Progenitor cell of endocrine pancreas (in vitro differentiated cells): ENCODE measurements at places on chromosomes 7 and 10. TPM values are rescaled to one million over a fixed set of nuclear protein-coding genes. Genes with fewer than 3 reads are reported as not detected.
A peak's percentile ranks its signal among the peaks of the same experiment; 100 is the strongest.

Gene SNX10
- total RNA-seq, result 9.2 and 10.0 TPM in 2 replicates

DNA sequence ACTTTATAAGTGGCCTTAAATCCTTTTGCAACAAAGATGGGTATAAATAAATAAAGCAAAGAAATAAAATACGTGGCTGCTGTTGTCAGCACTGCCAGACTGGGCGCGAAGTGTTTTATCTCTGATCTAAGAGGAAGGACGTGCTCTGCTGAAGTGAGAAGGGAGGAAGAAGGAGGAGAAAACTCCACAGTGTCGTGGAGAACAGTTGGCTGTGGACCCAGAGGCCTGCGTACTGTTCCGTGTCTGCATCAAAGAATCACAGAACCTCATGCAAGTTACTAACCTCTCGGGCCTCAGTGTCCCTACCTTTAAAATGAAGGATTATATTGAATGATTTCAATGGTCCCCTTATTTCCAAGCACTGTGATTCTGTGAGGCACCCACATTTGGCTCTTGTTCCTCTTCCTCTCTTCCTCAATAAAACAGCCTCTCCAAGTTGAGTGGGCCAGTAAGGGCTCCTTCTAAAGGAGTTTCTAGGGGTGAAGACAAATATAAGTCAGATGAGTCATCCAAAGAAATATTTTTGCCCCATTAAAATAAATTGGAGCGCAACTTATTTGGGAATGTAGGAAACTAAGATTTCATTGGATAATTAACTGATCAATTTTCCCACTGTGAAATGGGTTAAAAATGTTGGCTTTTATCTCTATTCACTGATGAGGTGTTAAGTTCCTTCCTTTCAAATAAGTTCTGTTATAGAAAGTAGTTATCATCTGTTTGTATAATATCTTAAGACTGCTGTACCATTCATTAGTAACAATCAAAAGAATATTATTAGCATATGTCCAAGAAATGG is 126.9 kb upstream of the EFCAB10 start:
- peaks cover 25% of the 10 kb centered on the region for H3K36me3 ChIP-seq
- no peak for DNase-seq
- H3K4me1 ChIP-seq, result no peaks in the 10 kb centered on the region
- H3K4me3 ChIP-seq, result no peak overlapping the region
- no peak overlapping the region for H3K27ac ChIP-seq

GRCh38 chr7:148847815-148848734 is 36.0 kb downstream of the EZH2 start:
- peaks cover 30% of the 10 kb centered on the region for H3K4me1 ChIP-seq
- H3K27me3 ChIP-seq, result no peaks in the 10 kb centered on the region
- peaks cover 1% of the 10 kb centered on the region for H3K36me3 ChIP-seq
- peak overlapping the region; percentile 15 for H3K27ac ChIP-seq
- no peak overlapping the region for H3K4me3 ChIP-seq
- no peak for DNase-seq

GRCh38 chr10:69080226-69080625 is 7.7 kb upstream of the SRGN start:
- peaks cover 11% of the 10 kb centered on the region for H3K27me3 ChIP-seq
- H3K4me1 ChIP-seq, result no peaks in the 10 kb centered on the region
- no peaks in the 10 kb centered on the region for H3K36me3 ChIP-seq
- no peak for DNase-seq

- peaks cover 4% of the 10 kb centered on the region for H3K4me1 ChIP-seq
- no peak overlapping the region for H3K27ac ChIP-seq
- H3K36me3 ChIP-seq, result no peaks in the 10 kb centered on the region
- peak; percentile 72 for DNase-seq
- H3K4me3 ChIP-seq, result no peak overlapping the region
These were observed 327.8 kb upstream of the C7orf33 start for GRCh38 chr7:148262721-148263229.

DNA sequence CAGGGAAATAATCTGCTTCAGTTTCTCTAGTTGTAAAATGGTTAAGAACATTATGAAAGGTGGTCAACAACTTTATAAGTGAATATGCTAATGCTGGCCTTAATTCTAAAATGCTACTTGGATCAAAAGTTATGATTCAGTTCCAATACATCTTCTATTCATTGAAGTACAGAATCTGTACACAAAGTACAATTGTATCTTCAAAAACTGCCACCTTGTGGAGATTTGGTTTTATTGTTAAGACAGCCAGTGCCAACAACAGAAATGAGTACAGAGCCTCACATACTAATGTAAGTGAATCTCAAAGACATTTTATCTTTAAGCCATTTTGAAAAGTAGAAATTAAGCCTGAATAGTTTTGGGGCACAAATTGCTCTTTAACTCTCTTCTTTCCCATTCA is 194.0 kb downstream of the CFTR start:
- H3K36me3 ChIP-seq, result no peaks in the 10 kb centered on the region
- peaks cover 3% of the 10 kb centered on the region for H3K27me3 ChIP-seq
- no peak for DNase-seq
- peak overlapping the region; percentile 82 for H3K27ac ChIP-seq
- H3K4me1 ChIP-seq, result peaks cover 37% of the 10 kb centered on the region

DNA sequence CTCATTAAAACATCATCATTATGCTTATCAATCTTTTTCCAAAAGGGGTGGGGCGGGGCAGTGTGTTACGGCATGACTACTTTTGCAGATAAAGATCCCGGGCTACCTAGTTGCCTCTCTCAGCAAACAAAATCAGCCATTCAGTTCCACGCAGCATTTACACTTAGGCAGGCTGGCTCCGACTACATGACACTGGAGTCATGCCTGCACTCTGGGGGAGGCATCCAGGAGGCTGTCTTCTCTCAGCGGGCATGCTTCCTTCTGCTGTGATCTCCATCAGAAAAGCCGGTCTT is 193.9 kb upstream of the TCF7L2 start:
- peaks cover 41% of the 10 kb centered on the region for H3K4me1 ChIP-seq
- peak overlapping the region; percentile 33 for H3K4me3 ChIP-seq
- H3K27ac ChIP-seq, result peak overlapping the region; percentile 75
- H3K27me3 ChIP-seq, result no peaks in the 10 kb centered on the region
- H3K36me3 ChIP-seq, result peaks cover 2% of the 10 kb centered on the region

- H3K4me1 ChIP-seq, result no peaks in the 10 kb centered on the region
- no peaks in the 10 kb centered on the region for H3K27me3 ChIP-seq
- H3K27ac ChIP-seq, result peak overlapping the region; percentile 3
- peaks cover 29% of the 10 kb centered on the region for H3K36me3 ChIP-seq
- H3K4me3 ChIP-seq, result no peak overlapping the region
These were observed 63.9 kb downstream of the BTAF1 start for GRCh38 chr10:91987397-91988037.

GRCh38 chr10:125009661-125010161 is 67.8 kb downstream of the ZRANB1 start:
- H3K4me3 ChIP-seq, result no peak overlapping the region
- DNase-seq, result no peak
- peaks cover 34% of the 10 kb centered on the region for H3K4me1 ChIP-seq
- H3K36me3 ChIP-seq, result peaks cover 18% of the 10 kb centered on the region
- H3K27ac ChIP-seq, result peak overlapping the region; percentile 91
